ENCODE measurements at places on chromosomes 2 and 18. TPM values are rescaled to one million over a fixed set of nuclear protein-coding genes. Genes with fewer than 3 reads are reported as not detected.

The MARCO gene
- 10.4 TPM for total RNA-seq

The PLB1 gene
- 3.6 TPM for total RNA-seq

The IL36RN gene
- not detected for total RNA-seq

The RNMT gene
- 19.4 TPM for total RNA-seq

The SCLY gene
- total RNA-seq, result 19.8 TPM

The CD207 gene
- total RNA-seq, result not detected

The CDC42EP3 gene
- 27.9 TPM for total RNA-seq

The FMNL2 gene
- 25.4 TPM for total RNA-seq

The TFPI gene
- 16.3 TPM for total RNA-seq

The DHRS9 gene
- 92.0 TPM for total RNA-seq

The PXDN gene
- total RNA-seq, result 11.9 TPM

The COLEC11 gene
- 0.35 TPM for total RNA-seq

The RTKN gene
- 49.7 TPM for total RNA-seq

The STRN gene
- total RNA-seq, result 45.7 TPM

The NETO1 gene
- total RNA-seq, result not detected

The PPIG gene
- 66.9 TPM for total RNA-seq
